Hematopoietic multipotent progenitor cell treated with erythropoietin and hydrocortisone succinate and interleukin-3 and kit ligand, for 4 days (in vitro differentiated cells): ENCODE measurements at places on chromosomes 7 and 10.

DNA sequence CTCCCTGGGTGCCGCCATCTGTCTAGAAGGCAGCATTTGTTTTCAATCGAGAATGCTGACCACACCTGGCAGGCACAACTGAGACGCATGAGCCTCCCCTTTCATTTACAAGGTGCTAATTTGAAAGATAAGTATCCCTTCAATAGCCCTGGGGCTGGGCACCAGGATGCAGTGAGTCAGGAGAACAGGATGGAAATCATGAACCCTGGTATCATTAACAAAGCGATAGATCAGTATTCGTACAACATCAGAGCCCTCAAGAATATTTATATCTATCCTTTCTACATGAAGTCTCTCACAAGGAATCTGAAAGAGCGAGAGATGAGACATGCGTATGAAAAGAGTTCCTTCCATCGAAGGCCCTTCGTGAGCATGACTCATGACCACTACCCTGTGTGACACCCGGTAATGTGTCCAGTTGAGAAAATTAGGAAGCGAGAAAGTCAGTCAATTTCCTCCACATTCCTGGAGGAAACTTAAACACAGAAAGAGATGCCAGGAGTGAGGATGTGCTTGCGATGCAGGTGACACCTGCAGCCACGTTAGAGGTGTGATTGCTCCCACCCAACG, 123.1 kb upstream of the PITRM1 start:
- DNase-seq, result no peak

GRCh38 chr7:87564296-87564963, 36.3 kb downstream of the ABCB1 start:
- DNase-seq, result peak; percentile 75

DNA sequence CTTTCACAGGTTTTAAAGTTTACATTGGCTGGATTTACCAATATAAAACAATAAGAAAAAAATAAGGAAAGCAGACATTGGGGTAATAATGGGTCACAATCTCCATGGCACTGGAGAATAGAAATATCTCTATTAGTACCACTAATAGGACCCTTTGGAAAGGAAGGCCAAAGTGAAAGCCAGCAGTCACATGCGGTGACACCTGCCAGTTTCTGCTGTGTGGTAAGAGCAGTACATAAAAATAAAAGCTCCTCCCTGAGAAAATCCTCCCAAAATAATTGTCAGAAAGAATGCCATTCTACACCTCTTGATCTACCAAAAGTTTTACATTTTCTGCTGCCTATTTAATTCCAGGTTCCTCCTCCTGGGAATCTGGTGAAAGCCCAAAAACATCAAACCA, 30.4 kb upstream of the SLC13A1 start:
- no peak for DNase-seq

- no peak for DNase-seq
Observed at GRCh38 chr10:73941300-73941699, 30.4 kb downstream of the PLAU start.

DNA sequence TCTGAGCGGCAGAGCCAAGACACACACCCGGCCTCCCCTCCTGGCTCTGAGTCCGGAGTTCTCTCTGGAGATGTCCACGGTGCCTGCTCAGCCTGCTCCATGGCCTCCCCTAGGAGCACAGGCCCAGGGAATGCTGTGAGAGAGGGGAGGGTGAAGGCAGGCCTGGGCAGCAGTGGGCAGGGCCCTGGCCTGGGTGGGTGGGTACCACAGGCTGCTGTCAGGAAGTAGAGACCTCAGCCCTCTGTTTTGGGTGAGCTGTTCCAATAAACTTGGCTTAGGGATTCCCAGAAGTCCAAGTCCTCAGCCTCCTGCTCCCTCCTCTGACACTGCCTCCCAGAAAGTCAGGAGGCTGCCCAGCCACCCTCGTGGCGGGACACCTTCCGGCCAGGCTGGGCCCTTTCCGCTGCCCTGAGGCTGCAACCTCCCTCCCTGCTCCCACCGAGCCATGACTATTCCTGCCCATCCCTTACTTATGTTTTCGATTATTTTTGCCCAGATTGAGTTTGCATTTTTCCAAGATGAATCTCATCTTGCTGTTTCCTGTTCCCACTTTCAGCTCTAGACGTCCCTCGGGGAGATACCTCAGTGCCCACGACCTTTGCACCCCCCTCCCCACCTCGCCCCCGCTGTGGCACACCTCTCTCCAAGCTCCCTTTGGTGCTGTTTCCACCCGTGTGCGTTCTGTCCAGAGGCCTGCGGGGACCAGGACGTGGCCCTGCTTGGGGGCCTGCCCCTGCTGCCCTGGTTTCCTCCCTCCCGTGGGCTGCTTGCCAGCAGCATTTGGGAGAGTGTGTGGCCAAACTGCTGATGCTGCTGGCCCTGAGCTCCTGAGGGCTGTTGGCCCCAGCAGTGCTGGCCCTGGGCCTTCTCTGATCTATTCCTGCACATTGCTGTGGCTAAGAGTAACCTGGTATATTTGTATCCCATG, 5.8 kb upstream of the POLM start:
- DNase-seq, result no peak

DNA sequence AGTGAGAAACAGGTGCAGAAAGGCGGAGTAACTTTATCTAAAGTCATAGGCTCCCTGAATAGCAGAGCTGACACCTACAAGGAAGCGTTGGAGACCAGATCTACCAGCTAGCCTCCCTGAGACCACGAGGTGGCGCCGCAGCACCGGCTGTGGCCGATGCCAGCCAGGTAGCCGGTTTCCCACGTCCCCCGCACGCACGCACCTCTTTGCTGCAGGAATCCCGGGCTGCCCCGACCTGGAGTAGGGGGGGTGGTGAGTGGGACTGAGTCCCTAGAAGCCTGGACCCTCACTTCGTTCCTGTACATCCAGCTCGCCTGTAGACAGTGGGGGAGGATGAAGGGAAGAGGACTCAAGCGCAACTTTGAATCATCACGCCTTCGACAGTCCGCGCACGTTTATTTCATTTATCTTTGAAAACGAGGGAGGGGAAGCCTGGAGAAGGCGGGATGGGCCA, 3.7 kb downstream of the ELOVL3 start:
- DNase-seq, result peak; percentile 89

- DNase-seq, result peak; percentile 47
Observed at GRCh38 chr7:121385800-121386179, 10.3 kb downstream of the FAM3C start.

DNA sequence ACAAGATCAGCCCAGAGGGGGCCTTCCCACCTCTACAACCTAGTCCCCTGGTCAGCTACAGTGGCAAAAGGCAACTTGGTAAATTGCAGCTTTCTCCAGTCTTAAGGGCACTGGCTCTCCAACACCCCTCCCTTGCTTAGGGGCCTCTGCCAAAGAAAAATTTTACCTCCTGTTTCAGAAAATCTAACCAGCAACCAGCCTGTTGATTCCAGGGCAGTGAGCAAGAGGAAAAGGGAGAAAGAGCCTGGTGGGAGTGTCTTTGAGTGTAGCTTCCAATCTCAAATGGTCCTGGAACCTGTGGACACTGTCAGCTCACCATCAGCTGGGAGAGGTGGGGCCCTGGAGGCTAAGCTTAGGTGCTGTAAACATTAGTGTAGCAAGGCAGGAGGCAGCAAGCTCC, 22.9 kb downstream of the ACTR1A start:
- no peak for DNase-seq

DNA sequence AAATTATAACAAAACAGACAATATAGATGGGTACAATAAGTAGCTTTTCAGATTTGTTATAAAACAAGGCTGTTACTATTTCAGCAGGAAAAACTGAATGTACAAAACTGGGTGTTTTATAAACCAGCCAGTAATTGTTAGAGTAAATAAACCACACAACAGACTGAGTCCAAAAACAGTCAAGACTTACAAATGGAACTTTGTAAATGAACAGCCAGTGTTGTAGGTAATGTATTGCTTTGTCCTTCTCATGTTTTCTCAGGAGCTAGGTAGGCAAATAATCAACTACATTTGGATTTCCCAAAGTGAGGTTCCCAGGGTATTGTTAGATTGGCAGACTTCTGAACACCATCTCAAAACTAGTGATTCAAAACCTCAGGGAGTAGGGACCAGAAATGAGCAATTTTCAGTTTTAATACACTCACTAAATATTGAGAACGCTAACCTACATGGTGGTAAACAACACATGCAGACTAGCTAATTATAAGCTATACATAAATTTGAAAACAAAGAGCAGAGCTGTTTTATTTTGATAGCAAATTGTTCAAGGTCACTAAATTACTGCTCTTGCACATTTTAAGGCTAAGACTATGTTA, 36.2 kb downstream of the HERPUD2 start:
- DNase-seq, result no peak

DNA sequence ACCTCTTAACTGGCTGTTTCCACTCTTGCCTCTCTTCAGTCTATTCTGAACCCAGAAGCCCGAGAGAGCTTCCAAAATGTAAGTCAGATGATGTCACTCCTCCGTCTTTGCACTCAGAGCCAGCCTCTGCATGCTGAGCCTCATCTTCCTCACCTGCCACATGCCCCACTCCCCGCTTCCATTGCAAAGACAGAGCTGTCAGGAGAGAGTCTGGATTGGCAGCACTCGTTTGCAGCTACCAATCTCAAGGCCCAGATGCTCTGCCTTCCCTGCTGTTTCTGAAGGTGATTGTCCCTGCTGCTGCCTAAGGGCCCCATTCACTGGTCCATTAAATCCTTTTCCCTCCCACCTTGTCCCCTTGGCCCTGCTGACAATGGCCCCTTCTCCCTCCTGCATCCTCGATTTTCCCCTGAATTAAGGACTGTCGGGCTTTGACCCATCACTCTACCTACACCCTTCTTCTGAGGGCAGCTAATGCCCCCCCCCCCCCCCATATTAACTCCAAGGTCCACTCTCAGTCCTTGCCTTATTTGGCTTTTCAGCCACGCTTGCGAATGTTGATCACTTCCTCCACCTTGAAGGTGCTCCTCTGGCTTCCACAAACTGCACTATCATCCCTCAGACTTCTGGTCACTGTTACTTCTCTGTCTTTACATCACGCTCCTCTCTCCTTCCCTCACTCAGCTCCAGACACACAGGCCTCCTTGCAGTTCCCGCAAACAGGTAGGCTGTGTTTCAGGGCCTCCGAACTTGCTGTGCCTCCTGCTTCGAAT, 98.5 kb downstream of the CHN2 start:
- no peak for DNase-seq

DNA sequence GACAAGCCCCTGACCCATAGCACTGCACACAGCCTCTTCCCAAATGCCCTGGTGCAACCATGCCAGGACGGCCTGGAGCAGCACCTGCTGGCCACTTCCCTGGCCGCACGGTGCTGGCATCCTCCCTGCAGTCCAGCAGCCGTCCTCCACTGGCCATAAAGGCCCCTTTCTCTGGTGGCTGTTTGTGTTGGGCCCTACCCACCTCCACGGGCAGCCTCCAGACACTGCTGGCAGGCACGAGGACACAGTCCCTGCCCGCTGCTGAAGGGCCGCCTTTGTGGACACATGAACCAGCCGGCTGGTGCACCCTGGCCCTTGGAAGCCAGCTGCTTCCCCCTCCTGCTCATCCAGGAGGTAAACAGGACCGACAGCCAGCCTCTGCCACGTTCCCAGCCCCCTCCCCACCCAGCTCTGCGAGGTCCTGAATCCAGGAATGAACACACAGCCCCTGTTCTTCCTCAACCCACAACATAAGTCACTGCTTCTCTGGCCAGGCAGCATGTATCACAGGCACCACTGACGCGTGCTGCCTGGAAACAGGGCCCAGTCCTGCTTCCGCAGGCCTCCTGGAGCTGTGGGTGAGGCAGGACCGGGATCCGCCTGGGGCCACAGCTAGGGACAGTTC, 43.8 kb downstream of the SPOCK2 start:
- DNase-seq, result no peak

DNA sequence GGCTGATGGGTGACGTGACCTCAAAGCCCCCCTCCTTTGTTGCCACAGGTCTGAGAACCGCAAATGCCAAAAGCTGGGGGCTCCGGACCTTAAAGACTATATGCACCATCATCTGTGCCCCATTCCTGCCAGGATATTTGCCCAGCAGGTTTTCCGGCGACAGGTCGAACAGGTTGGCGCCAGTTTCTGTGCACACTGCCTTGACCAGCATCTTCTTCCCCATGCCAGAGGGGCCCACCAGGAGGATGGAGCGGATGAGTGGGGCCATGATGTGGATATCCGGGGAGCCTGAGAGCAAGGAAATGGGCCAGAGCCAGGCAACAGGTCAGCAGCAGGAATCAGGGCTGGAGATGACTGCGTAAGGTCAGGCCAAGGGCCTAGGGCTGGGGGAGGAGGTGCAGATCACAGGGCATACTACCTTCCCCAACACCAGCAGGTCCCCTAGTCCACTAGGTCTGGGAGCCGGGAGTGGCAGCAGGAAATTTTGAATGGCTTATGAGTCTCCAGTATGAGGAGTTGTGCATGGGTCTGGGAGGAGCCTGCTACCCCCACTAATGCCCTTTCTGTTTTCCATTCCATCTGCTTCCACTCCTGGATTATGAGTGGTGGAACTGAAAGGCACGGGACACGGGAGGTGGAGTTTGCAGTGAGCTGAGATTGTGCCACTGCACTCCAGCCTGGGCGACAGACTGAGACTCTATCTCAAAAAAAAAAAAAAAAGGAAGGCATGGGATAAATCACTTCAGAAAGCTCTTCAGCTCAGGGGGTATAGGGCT, 6.3 kb upstream of the ASB10 start:
- DNase-seq, result no peak

DNA sequence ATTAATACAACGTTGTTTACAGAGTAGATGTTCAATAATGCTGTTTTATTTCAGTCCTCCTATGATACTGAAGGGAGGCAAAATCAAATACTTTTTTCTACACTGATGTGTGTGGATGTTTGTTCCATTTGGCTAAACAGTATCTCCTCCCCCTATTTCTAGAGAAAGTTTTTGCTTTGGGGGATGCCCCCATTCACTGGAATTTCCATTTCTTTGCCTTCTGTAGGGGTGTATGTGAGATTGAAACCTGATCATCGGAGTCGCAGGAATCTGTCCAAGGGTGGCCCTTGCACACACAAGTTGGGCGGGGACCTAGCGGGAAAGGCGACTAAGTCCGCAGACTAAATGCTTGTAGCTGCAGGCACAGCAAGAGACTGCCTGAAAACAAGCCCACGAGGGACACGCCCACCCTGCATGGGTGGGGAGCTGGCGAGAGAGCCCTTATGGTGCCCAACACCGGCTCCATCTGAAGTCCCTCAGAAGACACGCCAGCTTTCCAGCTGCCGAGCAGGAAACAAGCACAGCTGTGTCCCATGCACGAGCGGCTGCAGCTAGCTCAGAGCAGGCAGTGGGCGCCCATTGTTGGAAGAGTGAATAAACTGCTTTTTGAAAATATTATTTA, 58.0 kb downstream of the ESYT2 start:
- no peak for DNase-seq

DNA sequence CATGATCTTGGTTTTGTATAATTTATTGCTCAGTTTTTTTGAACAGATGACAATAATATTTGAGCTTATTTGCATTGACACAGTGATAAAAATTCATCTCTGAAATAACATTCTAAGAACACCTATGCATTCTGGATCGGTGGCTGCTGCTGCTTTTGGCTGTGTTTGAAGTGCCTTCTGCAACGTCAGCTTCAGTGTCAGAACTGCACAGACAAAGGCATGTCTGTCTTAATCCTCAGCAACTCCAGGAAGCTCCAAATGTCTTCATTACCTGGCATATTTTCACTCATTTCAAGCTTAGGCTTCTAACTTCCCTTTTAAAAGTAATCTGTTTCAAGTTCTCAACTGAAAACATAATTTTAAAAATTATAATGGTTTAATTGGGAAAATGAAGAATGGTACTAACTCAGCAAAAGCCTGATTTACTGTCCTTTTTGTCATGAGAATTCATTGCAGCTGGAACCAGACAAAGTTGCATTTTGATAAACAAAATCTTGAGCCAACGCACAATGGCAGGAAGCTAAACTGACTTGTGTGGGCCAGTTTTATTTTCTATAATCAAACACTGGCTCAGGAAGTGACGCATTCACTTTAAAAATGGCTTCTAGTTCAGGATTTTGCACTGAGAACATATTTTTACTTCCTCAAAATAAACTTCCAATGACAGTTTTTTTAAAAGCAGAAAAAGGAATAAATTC, 38.7 kb downstream of the NPS start:
- no peak for DNase-seq
